ENCODE measurements at places on chromosomes 6 and 20.

- no peak for DNase-seq
Observed at GRCh38 chr6:5438922-5439584, 177.7 kb downstream of the FARS2 start.

DNA sequence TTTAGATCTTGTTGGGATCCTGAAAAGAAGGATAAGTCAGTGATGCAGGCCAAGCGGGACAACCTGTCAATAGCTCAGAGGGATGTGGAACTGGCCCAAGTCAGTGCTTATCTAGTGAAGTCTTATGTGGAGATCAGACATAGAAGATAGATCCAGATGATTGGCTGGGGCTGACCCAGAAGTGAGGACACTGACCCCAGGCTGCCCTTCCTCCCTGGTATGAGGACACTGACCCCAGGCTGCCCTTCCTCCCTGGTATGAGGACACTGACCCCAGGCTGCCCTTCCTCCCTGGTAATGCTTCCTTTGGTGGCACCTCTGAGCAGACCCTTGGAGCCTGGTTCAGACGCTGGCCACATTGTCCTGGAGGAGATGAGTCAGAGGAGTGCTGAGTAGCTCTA lies 159.7 kb downstream of the PHACTR3 start:
- no peak for DNase-seq

DNA sequence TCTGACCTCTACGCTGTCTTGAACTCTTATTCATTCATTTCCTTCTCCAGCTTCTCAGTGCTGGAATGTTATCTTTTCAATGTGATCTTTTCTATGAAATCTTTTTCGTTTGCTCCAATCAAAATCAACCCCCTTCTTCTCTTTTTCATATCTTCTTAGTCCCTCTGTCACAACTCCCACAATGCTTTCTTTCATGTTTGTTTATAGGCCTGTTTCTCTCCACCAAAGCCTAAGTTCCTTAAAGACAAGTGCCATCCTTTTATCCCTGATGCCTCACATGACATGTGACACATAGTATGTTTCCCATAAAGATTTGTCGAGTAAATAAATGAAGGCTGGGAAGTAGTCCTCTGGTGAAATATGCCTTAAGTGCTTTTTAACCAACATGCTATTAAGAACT lies 38.1 kb downstream of the CRYBG1 start:
- no peak for DNase-seq

- DNase-seq, result no peak
Observed at GRCh38 chr20:49750611-49751396, 37.1 kb upstream of the B4GALT5 start.

DNA sequence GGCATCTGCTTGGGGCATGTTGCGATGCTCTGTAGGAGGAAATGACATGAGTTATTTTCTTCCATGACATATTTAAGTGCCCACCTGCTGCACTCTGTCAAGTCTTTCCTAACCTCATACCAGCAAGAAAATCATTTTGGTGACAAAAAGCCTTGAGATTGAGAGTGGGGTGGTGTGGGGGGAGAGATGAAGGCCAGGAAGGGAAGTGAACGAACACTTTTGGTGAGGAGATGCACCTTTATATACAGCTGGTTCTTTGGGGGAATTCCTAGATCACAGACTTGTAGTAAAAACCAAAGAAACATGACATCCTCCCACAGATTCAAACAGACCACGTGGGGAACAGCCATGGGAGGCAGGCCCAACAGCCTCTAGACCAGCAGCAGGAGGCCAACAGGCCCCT lies 26.1 kb downstream of the NCOA5 start:
- no peak for DNase-seq

DNA sequence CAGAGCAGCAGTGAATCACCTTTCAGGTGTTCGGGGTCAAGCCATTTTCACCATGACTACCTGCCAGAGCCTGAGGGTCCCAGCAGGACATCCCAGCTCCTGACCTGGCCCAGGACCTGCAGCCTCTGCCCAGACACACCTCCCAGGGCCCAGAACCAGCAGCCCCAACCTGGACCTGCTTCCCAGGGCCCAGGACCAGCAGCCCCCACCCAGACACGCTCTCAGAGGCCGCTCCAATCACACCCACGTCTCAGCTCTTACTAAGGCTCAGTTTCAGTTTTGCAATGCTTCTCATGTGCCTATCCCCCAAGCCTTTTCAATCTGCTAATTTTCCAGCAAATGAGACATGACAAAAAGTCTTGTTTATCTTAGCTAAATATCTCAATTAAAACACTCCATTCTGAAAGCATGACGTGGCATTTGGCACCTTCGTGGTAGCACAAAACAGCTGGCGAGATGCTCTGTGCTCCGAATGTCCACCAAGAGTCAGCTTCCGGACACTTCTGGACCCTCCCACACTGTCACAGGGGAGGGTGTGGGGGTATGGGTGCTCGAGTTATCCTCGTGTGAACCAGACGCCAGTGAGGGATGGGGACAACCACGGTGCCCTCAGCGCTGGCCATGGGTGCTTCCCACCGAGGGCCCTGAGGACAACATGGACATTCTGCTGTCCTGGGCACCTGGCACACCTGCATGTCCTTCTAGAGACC lies 253.2 kb downstream of the DLL1 start:
- no peak for DNase-seq

DNA sequence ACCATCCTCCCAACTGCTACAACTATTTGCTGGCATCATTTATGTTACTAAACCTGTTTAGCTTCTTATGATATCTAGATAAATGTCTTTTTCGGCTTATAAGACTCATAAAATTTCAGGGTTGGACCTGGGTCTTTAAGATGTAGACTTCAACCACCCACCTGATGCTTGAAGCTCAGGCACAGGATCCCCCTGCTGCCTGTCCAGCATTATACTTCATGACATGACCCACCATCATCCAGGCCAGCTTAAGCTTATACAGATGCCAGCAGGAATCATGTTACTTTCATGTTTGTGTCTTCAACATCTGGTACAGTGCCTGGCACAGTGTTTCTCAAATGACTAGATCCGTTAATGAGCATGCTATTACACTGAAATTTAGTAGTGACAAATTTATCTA lies 47.4 kb downstream of the SLC17A5 start:
- no peak for DNase-seq

GRCh38 chr6:23330632-23331031 lies 761.3 kb downstream of the HDGFL1 start:
- no peak for DNase-seq

GRCh38 chr6:82750556-82750955 lies 315.1 kb downstream of the UBE3D start:
- no peak for DNase-seq

DNA sequence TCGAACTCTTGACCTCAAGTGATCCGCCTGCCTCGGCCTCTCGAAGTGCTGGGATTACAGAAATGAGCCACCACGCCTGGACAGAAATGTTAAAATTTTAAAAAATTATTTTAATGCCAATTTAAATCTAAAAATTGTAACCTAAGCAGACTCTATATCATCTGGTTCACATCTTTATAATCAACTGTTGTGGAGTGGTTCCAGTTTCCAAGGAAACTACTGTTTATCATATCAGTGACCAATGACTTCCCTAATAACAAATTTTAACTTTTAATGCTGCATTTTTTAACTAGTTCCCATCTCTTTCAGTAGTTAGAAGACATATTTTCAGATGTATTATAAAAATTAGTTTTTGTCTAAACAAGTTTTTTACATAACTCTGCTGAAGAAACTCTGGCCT lies 5.2 kb upstream of the BTN3A2 start:
- DNase-seq, result no peak

DNA sequence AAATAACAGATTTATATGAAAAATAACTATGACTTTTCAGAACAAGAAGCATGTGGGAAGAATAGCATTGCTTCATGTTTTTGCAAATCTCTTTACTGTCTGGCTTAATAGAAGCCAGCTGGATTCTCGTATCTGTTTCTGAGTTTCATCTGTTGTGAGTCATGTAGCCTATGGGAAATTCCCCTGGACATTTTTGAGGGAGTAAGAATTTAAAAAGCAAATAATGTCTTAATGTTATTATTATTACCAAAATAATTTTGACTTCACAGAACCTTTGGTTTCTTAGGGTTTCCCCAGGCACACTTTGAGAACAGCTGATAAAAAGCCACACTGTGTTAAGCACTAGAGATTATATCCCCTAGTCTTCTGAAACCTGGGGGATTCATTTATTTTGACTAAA lies 75.8 kb downstream of the SYCP2L start:
- DNase-seq, result no peak

DNA sequence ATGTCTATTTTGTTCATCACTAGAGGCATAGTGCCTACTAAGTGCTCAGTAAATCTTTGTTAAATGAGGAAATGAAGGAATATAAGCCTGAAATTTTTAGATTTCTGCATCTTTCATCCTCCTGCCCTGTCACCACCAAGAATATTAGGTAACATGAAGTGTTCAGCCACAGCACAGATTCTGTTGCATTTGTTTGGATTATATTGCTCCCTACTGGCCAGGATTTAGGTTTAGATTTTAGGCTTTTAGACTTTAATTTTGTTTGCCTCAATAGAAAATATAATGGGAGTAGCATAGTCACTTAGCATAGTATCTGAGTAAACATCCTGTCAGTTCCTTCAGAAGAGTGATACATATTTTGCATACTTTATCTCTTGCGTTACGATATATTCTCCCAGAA lies 14.2 kb downstream of the FARS2 start:
- DNase-seq, result no peak

DNA sequence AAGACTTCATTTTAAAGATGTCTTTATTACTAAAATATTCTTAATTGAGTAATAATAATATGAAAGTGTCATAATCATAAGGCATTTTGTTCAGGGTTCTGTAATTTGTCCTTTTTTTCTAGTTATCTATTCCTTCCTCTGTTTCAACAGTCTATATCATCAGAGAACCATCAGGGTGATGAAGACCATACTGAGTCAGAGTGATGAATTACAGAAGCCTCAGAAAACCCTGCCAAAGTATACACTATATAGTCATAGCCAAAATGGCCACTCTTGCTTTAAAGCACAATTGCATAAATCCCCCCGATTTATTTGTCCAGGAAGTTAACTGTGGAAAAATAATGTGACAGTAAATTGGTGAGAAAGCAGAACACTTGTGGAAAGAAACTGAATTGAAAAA lies 735.0 kb downstream of the EPHA7 start:
- DNase-seq, result no peak

- no peak for DNase-seq
Observed at GRCh38 chr20:32482143-32482441, 103.0 kb downstream of the NOL4L start.

- DNase-seq, result no peak
Observed at GRCh38 chr6:97697456-97697855, 414.4 kb upstream of the MMS22L start.

DNA sequence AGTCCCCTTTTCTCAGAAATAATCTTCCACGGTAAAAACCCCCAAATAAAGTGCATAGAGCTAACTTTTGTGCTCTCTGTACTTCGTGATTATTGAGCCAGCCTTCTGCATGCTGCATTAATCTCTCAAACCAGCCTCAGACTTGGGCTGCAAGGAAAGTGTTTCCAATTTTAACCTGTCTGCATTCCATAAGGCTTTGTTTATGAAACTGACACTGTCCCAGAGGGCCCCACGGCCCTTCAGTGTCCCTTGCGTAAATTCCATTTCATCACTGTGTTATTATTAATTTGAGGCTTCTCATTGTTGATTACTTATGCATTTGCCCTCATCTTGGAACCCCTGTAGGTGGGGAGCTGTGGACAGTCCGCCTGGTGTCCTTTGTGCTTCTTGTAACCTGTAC lies 15.6 kb upstream of the SNRPB2 start:
- DNase-seq, result no peak

DNA sequence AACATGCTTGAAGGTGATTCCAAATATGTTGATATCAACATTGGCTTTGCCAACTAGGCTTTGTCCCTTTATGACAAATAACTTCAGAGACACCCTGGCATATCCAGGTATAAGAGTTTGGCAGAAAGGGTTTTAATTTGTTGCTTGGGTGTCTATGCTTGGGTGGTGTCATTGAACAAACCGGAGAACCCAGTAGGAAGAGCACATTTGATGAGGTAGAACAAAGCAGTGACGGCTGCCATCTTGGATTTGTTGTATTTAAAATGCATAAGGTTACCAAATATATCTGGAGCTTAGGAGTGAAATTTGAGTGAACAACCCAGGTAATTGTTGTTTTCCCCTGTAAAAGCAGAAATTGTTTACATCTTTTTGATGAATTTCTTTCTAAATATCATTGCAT lies 503.7 kb upstream of the JARID2 start:
- no peak for DNase-seq

- no peak for DNase-seq
Observed at GRCh38 chr6:116887168-116887567, 10.1 kb downstream of the RFX6 start.

DNA sequence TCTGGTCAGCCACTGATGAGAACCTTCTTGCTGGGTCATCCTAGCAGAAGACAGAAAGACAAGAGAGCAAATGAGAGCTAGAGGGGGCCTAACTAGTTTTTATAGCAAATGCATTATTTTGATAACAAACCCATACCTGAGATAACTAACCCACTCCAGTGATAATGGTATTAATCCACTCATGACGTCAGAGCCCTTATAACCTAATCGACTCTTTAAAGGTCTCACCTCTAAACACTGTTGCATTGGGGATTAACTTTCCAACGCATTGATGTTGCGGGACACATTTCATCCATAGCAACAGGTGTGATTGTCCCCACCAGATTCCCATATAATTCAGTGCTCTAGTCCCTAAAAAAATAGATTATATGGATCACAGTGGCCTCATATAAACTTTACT lies 312.1 kb downstream of the HTR1B start:
- DNase-seq, result no peak

DNA sequence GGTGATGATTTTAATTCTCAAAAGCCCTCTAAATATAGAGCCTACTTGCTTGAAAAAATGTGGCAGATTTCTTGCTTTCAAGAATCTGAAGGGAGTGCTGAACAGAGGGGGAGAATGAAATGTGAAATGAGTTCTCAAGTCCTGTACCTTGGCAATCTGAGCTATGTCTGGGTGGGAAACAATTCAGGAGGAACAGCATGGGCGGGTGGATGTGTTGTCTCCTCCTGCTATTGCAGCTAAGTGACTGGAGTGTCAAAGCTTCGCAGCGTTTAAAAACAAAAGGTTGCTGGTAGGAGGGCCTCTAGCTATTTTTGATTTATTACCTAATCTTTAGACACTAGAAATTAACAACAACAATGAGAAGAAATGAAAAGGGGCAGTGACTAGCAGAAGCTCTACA lies 102.5 kb upstream of the ARG1 start:
- no peak for DNase-seq

DNA sequence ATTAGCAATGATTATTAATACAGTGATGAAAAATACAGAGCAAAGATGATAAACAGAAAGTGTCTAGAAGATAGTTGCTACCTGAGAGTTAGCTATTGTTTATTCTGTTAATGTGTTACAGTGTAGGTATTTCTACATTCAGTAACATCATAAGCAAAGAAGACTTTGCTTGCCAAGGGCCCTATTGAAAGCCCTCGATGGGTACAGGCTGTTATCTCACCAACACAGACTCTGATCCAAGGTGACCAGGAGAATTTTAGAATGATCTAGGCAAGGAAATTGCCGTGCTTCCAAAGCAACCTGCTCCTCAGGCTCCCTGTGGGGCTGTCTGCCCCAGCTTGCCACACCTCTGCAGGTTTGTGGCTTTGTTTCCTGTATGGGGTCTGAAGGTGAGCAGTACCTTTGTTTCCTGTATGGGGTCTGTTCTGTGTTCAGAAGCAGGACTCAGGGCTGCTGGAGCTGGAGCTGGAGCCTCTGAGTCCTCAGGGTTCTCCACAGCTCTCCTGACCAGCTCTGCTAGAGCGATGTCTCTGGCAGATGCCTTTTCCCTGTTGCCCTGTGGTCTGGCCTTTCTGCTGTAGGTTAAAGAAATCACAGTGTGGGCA lies 32.5 kb downstream of the PHACTR3 start:
- no peak for DNase-seq

All from activated CD4-positive, CD25-positive, alpha-beta regulatory T cell (primary cell).